Thoracic aorta (tissue), 2 donors: ENCODE measurements at places on chromosomes 2 and 18. TPM values are rescaled to one million over a fixed set of nuclear protein-coding genes. Genes with fewer than 3 reads are reported as not detected.

The IL1R2 gene
- 47.7 TPM for total RNA-seq

DNA sequence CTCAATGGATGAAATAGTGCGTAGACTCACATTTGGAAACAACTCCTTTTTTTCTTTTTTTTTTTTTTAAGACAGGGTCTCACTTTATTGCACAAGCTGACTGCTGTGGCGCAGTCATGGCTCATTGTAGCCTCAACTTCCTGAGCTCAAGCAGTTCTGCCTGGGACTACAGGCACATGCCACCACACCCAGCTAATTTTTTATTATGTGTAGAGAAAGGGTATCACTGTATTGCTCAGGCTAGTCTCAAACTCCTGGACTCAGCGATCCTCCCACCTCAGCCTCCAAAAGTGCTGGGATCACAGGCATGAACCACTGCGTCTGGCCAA, 17.4 kb downstream of the HAT1 start:
- no peak for DNase-seq

DNA sequence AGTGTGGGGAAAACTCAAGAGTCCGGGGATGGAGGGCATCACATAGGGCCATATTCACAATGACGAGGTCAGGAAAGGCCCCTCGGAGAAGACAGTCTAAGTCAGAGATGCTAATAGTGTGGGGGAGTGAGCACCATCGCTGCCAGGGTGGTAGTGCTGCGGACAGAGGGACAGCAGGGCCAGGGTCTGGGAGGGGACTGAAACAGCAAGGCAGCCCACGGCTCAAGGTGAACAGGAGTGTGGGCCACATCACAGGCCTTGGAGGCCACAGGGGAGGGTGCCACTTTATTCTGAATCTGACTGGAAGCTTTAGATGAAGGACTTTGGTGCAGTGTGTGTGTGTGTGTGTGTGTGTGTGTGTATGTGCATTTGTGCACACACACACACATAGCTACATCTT, 130.9 kb upstream of the GLI2 start:
- DNase-seq = no peak

DNA sequence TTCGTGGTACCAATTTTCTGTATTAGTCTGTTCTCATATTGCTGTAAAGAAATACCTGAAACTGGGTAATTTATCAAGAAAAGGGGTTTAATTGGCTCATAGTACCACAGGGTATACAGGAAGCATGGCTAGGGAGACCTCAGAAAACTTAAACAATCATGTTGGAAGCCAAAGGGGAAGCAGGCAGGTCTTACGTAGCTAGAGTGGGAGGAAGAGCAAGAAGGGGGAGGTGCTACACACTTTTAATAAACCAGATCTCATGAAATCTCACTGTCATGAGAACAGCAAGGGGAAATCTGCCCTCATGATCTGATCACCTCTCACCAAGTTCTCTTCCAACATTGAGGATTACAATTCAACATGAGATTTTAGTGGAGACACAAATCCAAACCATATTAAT, 226.8 kb upstream of the TPO start:
- no peak for DNase-seq

The TCF23 gene
- total RNA-seq = not detected

The STPG4 gene
- not detected for total RNA-seq

- no peak for DNase-seq
Observed at GRCh38 chr18:48876590-48876989, 74.2 kb downstream of the SMAD7 start.

The RTP5 gene
- not detected for total RNA-seq

The DNAH6 gene
- not detected for total RNA-seq

The CRACDL gene
- 1.9 TPM for total RNA-seq

The IL37 gene
- total RNA-seq = not detected
